ENCODE measurements at places on chromosomes 7 and 10. TPM values are rescaled to one million over a fixed set of nuclear protein-coding genes. Genes with fewer than 3 reads are reported as not detected.
A peak's percentile ranks its signal among the peaks of the same experiment; 100 is the strongest.

FAM149B1 gene
- total RNA-seq: 23.3 TPM

DNA sequence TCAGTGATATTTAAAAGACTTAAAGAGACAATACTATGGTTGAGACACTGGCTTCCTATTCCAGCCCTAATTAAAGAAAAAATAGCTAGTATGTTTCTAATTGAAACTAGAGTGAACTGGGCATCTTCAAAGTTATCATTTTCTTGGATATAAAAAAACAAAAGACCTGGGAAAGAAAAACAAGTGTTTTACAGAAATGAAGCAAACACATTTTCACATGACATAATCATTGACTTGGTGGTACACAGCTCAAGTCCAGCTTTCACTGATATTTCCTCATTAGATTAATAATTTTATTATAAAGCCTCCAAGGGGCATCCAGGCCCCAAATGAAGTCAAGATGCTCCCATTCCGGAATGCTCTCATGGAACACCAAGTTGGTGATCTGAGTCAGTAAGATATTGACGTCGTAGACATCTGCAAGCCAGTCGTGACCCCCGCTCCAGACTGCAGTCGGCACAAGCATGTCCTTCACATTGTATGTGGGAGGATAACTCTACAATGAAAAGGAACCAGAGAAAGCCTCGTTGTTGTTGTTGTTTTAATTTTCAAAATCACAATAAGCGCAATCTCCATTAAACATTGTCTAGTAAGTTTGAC lies 7.5 kb upstream of the CH25H start:
- DNase-seq: peak; percentile 54

GRID2IP gene
- total RNA-seq: not detected

DNA sequence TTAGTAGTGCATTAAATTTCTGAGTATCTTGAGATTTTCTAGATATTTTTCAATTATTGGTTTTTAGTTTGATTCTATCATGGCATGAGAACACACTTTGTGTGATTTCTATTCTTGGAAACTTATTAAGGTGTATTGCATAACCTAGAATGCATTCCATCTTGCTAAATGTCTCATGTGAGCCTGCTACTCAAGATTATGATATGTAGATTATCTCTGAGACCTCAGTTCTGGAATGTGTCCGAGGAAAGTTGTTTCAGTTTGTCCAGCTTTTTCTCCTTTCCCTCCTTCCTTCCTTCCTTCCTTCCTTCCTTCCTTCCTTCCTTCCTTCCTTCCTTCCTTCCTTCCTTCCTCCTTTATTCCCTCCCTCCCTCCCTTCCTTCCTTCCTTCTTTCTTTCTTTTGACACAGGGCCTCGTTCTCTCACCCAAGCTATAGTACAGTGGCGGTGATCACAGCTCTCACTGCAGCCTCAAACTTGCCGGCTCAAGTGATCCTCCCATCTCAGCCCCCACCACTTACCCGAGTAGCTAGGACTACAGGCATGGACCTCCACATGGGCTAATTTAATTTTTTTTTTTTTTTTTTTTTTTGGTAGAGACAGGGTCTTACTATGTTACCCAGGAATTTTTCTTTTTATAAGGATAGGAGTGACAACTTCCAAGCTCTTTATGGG lies 7.6 kb downstream of the ITPRID1 start:
- no peak for DNase-seq

Measured in GM23248 (cell line).